ENCODE measurements at places on chromosomes 3 and 15. TPM values are rescaled to one million over a fixed set of nuclear protein-coding genes. Genes with fewer than 3 reads are reported as not detected.

DNA sequence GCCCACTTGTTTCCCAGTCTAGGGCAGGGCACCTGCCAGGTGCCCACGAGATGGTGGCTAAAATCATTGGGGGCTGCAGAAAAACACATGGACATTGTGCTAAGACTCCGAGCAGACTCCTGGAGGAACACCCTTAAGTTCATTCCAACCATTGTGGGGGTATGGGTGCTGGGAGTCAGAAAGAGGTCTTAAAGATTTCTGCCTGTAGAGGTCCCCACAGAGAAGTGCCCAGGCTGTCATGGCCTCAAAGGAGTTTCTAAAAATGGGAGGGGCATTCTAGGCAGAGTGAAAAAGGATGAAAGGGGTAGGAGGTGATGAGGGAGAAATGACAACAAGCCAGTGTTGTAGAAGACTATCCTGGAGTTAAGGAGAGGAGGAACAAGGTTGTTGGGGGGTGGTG lies 17.1 kb downstream of the RBP1 start:
- no peak for DNase-seq

RBMS3 gene
- total RNA-seq, result 42.3 TPM

GRCh38 chr3:63876260-63876659 lies 12.6 kb downstream of the ATXN7 start:
- no peak for DNase-seq

DNA sequence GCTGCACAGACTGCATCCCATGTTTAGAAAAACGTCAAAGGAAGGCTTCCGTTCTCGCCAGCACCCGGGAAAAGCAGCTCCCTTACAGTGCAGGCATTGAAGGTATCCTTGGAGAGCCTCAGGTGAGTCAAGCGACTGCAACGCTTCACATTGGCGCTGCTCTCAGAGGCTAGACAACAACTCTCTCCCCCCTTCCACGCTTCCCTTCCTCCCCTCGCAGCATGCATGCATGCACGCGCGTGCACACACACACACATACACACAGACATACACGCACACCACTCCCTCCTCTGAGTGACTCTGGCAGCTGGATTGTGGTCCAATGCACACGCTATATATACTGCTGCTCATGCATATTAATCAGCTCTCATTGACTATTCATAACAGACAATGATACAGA lies 191.1 kb downstream of the PDZRN3 start:
- no peak for DNase-seq

GRCh38 chr15:93045191-93045785 lies 43.7 kb downstream of the RGMA start:
- no peak for DNase-seq

DNA sequence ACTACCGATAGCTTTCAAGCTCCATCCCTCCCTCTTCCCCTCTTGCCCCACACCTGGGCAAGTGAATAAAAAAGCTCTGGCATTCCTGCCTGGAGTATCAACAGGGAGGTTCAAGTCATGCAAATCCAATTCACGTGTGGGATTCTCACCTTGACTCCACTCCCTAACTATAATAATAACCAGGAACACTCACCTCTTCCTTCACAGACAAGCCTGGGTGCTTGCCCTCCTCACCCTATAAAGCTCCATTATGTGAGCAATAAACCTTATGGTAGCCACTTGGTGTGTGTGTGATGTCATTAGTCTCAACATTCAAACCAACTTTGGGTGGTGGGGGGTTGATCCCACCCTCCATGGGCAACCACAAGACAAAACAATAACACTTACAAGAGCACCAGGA lies 16.6 kb downstream of the CHDH start:
- DNase-seq, result no peak

- DNase-seq, result no peak
These were observed 34.8 kb downstream of the EMC4 start for GRCh38 chr15:34259566-34259965.

CLDN1 gene
- total RNA-seq, result 0.27 TPM

GRCh38 chr3:35950021-35950420 lies 310.7 kb downstream of the ARPP21 start:
- no peak for DNase-seq

PLA2G4D gene
- total RNA-seq, result not detected

- DNase-seq, result no peak
These were observed 17.2 kb downstream of the QRICH1 start for GRCh38 chr3:49076646-49077045.

DNA sequence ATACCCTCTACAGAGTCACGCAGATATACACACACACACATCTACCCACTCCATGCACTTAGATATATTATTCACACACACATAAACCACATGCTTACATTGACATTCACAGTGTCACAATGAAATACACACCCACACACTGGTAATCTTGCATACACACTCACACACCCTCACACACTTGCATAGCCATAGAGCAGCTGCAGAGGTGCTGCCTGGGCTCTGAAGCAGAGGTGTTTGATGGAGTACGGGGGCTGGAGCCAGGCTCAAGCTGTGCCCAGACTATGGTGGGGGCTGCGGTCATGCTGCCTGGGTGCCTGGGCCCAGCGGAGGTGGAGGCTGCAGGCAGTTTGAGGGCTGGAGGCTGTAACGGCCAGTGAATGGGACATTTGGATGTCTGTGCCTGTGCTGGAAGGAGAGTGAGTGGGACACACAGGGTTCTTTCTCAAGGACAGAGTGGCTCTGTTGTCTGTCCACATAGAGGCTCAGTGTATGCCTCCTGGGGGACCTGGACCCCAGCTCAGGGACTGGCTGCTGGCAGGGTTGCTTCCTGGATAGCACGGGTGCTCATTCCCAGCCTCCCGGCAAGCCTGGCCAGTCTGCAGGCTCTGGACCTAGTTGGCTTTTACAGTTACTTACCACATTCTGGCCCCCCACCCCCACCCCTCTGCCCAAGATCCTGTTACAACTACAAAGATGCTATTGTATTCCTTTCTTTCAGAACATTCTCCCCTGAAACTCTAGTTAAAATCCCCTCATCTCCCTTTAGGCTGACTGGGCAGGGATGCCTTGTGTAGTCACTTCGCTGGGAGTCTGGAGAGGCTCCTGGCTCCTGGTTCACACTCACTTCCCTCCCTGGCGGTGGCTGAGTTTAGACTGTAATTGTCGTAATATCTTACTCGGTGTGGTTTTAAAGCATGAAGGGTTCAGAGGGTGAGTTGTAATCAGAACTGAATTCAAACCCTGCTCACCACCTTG lies 12.5 kb downstream of the GASK1A start:
- no peak for DNase-seq

DNA sequence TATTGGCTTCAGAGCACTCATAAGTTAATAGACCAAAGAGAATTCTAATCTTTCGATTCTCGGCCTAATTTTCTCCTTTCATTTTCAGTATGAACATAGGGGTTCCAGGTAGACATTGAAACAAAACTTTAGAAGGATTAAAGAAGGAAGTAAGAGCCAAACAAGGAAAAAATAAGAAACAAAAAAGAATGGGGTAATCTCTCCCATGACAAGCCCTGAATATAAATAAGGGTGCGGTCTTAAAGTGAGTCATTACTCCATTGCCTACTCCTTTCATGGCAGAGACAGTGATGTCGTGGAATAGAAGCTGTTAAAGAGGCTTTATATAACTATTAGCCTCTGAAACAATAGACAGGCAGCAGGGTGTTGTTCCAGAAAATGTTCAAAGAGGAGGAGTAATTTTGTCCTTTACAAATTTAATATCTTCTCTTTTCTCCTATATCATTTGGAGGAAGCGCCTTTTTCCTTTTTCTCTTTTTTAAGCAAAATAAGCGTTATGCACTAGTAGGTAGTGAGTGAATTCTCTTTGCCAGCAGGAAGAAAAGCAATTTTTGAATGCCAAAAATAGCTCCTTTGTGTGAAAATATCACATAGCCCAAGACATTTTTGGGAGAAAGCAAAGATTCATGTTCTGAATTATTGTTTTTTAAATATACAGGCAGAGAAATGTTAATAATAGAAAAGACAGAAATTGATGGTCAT lies 607.9 kb upstream of the KCNMB2 start:
- DNase-seq, result no peak

Measured in endothelial cell of umbilical vein (primary cell).